ENCODE measurements at places on chromosomes 7 and 10.

GRCh38 chr10:5910323-5911100, 20.5 kb downstream of the FBH1 start:
- no peak for DNase-seq

DNA sequence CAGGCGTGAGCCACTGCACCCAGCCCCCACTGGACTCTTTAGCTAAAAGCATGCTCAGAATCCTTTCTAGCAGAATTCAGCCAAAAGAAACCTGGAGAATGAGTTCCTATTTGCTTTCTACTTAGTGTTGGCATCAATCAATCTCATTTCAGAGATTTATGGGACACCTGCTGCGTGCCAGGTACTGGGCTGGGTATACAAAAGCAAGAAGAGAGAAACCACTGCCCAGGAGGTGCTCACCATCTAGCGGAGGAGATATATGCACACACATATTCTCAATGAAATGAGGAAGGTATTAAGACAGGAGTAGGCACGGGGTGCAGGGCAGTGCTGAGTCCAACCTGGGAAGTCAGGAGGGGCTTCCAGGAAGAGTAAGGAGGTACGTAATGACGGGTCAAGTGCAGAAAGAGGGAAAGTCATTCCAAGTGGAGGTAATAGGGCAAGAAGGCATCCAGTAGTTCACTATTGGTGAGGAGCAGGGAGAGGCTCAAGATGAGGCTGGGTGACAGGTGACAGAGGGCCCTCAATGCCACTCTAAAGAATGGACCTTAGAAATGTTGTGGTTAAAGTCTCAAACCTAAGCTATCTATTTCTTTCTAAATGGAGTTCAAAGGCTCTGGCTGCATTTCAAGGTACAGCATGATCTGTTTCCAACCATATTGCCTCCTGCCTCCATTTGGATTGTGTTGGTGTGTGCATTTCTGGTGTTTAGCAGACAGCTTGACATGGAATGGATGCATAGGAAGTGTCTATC, 22.1 kb downstream of the ABLIM1 start:
- no peak for DNase-seq

DNA sequence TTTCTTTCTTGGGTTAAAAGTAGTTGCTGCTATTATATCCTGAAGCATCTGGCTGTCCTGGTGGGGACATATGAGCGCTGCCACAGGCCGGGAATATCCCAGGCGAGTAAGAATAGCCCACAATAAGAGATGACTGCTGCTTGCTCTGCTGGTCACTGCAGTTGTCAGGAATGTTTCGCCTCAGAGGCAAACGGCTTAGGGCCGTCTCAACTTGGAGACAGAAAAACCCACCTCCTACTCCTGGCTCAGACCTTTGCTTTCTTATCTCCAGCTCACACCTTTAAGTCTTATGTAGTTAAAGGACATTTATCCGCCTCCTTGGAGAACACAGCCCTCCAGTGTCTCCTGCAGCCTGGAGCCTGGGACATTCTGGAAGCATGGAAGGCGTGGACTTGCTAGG, at the start of gene GJD4:
TSS of gene GJD4 (plus strand) at position 151 of the 400 bp plus-strand sequence. CDS start at position 378, 227 bp downstream.
- no peak for DNase-seq

- DNase-seq = no peak
Observed at GRCh38 chr7:40827222-40828085, 692.6 kb downstream of the SUGCT start.

DNA sequence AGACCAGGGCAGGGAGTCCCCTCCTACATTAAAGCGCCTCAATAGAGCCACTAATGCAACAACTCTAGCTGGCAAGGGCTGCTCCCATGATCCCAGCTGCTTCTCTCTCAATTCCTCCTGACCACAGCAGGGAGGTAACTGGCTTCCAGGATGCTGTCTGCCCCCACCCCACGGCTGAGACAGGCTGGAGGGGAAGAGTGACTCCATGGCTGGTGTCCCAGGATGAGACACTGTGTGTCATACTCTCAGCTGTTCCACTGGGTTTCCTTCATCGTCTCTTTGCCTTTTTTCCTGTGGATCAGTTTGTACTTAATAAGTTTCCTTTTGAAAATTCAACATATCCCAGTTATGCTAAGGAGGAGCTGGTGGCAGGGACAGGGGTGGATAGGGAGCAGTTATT, 27.7 kb upstream of the MYH16 start:
- DNase-seq = no peak

DNA sequence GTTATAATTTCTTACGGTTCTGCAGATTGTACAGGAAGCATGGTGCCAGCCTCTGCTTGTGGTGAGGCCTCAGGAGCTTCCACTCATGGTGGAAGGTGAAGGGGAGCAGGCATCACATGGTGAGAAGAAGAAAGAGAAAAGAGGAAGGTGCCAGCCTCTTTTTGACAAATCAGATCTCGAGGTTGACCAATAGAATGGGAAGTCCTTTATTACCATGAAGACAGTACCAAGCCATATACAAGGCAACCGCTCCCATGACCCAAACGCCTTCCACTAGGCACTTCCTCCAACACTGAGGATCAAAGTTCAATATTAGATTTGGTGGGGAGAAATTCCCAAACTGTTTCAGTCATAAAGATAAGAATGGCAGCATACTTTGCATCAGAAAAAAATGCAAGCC, 502.8 kb downstream of the GLRX3 start:
- no peak for DNase-seq

GRCh38 chr10:12158111-12158510, 28.6 kb downstream of the SEC61A2 start:
- no peak for DNase-seq

DNA sequence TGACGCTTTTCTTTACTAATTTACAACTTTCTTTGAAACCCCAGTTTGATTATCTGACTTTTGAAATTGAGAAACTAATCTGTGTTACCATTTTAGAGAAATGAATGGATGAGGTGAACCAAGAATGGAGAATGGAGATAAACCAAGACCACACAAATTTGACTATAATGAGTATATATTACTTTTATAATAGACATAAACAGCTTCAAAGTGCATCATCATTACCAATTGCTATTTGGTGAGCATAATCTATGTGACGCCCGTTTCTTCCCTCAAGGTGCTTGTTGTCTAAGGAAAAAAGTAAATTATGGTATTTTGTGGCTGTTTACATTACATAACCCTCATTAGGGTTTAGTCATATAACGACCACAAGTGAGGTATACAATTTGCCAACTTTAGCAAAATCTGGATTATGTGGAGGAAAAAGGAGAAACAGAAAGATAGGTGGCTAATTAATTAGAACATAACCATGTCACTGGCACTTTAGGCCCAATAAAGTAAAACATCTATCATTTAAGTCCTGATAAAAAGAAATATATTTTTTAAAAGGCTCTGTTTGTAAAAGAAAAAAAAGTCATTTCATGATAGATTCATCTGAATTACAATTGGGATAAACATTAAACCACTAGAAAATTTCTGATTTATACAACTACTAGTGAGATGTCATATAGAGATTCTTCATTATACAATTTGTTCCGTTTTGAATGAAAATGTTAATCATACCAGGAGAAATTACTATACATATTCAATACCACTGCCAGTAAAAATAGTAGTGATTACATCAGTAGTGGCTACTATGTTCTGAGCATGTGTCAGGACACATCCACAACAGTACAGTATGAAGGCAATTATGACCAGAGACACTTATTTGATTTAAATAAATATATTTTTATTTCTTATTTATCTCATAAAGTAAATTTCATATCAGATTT, 118.2 kb upstream of the FAM133B start:
- no peak for DNase-seq

DNA sequence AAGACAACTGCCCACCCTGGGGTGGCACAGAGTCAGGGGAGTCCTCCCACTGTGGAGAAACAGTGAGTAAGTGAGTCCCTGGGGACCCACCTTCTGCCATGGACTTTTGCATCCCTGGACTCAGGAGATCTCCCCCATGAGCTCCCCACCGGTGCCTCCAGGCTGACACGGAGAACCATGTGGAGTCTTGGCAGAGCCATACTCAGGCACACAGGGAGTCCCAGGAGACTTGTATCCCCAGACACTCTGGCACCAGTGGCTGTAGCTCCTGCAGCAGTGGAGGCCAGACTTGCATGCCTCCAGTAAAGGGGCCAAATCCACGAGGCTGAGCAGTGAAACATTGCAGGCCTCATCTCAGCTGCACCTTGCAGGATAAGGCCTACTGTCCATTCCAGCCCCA, 791.4 kb downstream of the PCDH15 start:
- DNase-seq = no peak

- DNase-seq = no peak
Observed at GRCh38 chr10:89369156-89370105, 8.4 kb upstream of the IFIT1B start.

GRCh38 chr10:82968533-82968932, 1093.5 kb downstream of the NRG3 start:
- DNase-seq = no peak

- no peak for DNase-seq
Observed at GRCh38 chr10:106609470-106610266, 554.8 kb downstream of the SORCS1 start.

DNA sequence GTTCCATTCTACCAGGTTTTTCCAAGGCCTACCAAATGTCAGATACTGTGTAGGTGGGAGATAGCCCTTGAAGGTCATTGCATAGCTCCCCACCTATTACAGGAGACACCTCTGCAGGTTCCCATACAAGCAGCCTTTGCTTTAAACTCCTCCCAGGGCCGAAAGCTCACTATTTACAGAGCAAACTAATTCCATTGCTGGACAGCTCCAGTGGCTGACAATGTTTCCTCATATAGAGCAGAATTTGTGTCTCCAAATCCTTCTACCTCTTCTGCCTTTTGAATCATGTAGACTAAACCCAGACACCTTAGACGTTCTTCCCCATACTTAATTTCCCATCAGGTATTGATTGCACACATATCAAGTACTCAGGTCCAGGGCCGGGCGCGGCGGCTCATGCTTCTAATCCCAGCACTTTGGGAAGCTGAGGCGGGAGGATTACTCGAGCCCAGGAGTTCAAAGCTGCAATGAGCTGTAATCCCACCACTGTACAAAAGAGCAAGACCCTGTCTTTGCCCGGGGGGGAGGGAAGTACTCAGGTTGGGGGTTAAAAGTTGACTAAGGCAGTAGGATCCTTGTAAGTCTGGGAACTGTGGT, 2.1 kb downstream of the CNNM1 start:
- DNase-seq = no peak

GRCh38 chr10:35762311-35763030, 120.4 kb upstream of the FZD8 start:
- DNase-seq = no peak

DNA sequence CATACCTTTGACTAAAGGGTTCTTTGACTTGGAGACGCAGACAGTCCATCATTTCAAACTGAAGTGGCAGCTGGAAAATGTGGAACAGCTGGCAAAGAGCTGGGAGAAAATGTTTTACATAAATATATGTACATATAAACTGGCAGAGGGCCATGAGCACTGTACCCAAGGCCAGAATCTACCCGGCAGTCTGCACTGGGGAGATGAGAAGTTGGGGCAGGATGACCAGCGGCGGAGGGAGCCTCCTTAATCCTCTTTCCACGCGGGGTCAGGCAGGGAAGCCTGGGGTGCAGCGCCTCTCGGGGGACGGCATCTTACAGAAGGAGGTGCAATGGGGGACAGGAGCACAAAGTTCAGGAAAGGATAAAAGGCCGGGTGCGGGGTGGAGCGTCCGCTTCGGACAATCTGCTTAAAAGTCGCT, 1.3 kb downstream of the GLI3 start:
- DNase-seq = no peak

DNA sequence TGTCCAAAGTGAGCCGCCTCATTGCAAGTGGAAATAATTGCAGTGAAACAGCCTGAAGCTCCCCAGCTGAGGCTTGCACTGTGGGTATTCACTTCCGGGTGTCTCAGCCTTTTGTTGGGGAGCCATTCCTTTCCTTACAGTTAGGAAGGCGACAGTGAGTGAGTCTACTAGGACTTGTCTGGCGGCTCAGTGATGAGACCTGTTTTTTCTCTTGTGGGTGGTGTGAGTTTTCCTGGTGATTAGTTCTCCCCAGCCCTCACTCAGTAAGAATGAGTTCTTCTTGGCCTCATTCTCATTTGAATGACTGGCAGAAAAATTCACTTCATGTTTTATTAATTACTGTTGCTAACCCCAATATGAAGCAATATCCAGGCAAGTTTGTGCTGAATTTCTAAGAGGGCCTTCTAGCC, 2.6 kb downstream of the PGAM1 start:
- DNase-seq = no peak

- no peak for DNase-seq
Observed at GRCh38 chr10:14949291-14949690, 4.6 kb downstream of the DCLRE1C start.

GRCh38 chr10:60914690-60915141, 29.3 kb downstream of the RHOBTB1 start:
- no peak for DNase-seq

GRCh38 chr7:156752367-156753228, 112.0 kb downstream of the RNF32 start:
- DNase-seq = no peak

DNA sequence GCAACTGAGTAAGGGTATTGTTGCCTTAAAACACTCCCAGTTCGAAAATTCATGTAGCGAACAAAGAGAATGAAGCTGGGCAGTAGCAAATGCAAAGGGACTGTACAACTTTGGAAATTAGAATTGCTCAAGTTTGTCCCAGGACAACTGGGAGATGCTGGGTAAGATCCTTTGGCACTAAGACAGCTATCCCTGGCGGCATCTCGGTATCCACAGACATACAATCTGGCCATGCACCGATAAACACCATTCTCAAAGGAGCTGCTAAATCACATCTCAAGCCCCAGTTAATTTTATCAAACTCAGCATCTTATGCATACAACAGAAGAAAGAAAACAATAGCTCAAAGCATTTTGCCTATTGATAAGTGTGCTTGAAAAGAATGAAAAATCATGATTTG, 177.3 kb downstream of the AMPH start:
- DNase-seq = no peak

DNA sequence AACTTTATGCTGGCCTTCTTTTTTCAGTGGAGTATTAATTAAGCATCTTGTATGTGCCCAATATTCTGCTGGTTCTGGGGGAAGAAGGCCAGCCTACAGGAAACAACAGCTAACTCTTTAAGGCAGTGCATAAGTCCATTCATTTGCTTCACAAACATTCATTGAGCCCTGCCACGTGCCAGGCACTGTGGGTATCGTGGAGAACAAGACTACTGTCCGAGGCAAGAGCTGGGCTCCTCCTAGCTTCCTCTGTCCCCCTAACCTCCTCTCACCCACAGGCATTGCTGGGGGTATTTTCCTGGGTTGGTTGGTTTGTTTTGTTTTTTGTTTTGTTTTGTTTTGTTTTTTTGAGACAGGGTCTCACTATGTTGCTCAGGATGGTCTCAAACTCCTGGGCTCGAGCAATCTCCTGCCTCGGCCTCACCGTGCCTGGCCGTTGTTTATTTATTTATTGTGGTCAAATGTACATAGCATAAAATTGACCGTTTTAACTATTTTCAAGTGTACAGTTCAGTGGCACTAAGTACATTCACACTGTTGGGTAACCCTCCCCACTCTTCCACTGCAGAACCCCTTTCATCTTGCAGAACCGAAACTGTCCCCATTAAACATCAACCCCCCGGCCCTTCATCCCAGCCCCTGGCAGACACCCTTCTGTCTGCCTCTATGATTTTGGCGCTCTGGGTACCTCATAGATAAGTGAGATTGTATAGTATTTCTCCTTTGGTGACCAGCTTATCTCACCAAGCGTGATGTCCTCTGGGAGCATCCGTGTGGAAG, 32.6 kb downstream of the CHST3 start:
- no peak for DNase-seq

Measured in D341Med (cell line).